NCI-H1436 (cell line): ENCODE measurements at places on chromosomes 16 and 17.

GRCh38 chr16:67987460-67988160, 7.3 kb upstream of the DPEP3 start:
- no peak for DNase-seq

GRCh38 chr16:1097800-1098199, 1.8 kb upstream of the C1QTNF8 start:
- no peak for DNase-seq

GRCh38 chr16:82302042-82302727, 132.2 kb upstream of the MPHOSPH6 start:
- DNase-seq: no peak

GRCh38 chr17:64147110-64148016, 17.4 kb upstream of the ERN1 start:
- DNase-seq: no peak

DNA sequence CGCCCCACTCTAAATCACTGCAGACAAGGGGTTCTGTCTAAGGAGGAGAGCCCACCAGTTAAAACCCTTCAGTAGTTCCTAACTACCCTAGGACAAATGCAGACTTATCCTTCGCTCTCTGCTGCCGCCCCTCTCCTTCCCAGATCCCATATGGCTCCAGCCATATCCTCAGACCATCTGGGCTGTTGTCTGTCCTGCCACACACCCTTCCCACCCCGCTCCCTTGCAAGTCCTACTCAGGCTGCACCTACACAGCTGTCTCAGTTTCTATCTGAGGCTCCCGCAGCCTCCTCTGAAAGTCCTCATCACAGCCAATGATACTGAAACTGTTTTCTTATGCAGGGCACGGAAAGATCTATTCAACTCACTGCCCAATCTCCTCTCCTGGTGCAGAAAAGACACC, 720 bp upstream of the BCKDK start:
- DNase-seq: no peak

- DNase-seq: no peak
Measured at GRCh38 chr17:33218698-33219601, 74.1 kb downstream of the ASIC2 start.

- DNase-seq: no peak
Measured at GRCh38 chr17:3308603-3309002, 10.4 kb upstream of the OR3A1 start.

DNA sequence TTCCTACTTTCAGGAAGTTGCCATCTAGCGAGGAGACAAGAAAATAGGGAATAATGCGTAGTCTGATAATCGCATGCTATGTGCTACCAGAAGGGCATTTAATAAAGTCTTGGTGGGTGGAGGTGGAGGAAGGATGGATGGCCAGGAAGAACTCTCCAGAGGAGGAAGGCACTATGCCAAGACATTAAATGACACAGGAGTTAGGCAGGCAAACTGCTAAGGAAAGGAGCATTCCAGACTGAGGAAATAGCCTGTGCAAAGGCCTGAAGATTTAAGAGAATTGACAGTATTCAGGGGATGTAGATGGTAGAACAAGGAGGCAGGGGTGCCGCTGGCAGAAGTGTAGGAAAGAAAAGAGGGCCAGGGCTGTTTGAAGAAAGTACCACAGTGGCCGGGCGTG, 19.3 kb upstream of the ARHGAP44 start:
- DNase-seq: no peak

- no peak for DNase-seq
Measured at GRCh38 chr17:82687871-82688270, 10.6 kb downstream of the RAB40B start.

DNA sequence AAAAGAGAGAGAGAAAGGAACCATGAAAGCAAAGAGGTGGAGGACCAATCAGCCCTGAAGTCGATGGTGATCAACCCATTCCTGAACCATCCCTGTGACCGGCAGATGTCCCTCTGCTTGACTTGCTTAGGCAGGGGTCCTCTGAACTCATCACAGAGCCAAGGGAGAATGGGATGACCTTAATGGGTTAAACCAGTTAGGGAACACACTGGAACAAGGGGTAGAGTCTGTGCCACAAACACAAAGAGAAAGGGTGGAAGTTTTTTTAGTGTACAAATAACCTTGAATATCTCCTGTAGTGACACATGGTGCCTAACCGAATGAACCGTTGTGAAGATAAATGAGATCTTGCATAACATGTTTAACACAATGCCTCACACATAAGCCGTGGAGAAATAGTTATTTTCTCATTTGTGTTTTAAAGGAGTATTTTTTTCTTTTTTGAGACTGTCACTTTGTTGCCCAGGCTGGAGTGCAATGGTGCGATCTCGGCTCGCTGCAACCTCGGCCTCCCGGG, 11.2 kb downstream of the NAA60 start:
- DNase-seq: no peak

GRCh38 chr16:65004570-65004969, 117.3 kb downstream of the CDH11 start:
- DNase-seq: no peak

DNA sequence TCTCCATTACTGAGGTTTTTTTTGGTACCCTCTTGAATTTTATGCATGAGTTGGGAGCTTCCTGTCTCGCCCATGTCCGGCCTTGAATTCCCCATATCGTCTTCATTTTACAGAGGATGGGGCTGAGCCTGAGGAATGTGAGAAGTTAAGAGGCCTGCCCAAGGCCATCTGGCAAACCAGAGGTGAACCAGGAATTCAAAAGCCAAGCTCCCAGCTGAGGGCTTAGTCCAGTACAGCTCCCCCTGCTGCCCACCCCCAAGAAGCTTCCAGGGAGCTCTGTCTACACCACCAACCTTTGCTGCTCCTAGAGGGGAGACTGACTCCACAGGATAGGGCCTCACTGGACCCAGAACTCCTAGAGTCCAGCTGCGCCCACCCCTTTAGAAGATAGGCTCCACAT, 20.7 kb upstream of the C16orf78 start:
- DNase-seq: no peak

- DNase-seq: peak; percentile 74
Measured at GRCh38 chr17:19867329-19868078, at the start of gene ULK2. Gene ULK2 (minus strand): TSS chr17:19867936. CDS start chr17:19867417, 519 bp downstream.

DNA sequence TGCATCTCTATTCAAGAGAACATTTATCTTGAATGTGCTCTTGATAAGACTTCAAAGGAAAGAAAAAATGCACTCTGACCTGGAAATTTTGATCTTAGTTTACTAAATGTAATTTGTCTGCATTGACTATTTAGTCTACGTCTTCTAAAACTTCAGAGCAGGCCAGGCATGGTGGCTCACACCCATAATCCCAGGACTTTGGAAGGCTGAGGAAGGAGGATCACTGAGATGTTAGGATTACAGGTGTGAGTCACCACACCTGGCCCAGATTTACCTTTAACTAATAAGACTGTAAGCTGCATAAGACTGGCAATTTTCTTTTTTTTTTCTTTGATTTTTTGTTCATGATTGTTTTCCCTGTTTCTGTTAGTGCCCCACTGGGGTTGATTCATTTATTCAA, 18.8 kb upstream of the CIITA start:
- DNase-seq: no peak

DNA sequence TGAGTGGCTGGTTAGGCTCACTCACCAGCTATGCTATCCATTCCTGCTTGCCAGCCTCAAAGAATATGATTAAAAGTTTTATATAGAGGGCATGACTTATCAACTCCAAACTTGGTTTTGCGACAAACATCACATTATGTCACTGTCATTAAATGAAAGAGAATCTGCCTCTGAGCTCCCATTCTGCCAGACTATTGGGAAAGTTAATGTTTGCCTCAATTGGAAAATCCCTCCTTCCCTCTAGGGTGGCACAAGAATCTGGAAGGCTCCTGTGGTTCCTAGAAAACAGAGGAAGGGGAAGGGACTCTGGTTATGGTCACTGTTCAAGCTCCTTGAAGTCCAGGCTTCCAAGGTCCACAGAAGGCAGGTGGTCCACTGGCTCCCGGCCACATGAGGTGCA, 50.5 kb upstream of the TEX2 start:
- no peak for DNase-seq

GRCh38 chr16:85960486-85961046, 61.6 kb downstream of the IRF8 start:
- DNase-seq: no peak

- no peak for DNase-seq
Measured at GRCh38 chr17:49460401-49460800, 34.7 kb upstream of the NGFR start.

- DNase-seq: peak; percentile 81
Measured at GRCh38 chr17:18158022-18158600, 25.5 kb upstream of the ALKBH5 start.

- no peak for DNase-seq
Measured at GRCh38 chr16:24085666-24086065, 170.5 kb upstream of the CACNG3 start.

- DNase-seq: no peak
Measured at GRCh38 chr17:33178681-33179080, 114.4 kb downstream of the ASIC2 start.

DNA sequence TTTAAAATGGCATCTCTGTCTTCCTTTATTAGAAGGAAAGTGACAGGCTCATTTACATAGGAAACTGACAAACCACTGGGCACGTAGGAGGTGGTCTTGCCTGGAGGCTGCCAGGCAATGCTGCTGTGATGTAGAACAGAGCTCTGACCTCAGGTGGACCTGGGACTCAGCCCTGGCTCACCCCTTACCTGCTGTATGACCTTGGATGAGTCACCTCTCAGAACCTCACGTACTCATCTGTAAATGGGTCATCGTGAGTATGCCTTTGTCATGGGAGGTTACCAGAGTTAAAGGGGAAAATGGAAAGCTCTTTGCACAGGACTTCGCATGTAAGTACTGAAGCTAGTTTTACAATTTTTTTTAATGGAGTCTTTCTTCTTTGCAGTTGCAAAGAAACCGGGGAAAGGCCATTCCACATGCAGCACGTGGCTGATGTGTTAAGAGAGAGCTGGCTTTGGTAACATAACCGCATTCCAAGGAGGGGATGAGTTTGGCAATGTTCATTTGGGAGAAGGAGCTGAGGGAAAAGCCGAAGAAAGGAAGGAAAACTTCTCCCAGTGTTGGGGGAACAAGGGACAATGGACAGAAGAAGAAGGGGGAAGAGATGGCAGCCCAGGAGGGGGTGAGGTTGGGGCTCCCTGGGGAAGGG, 37.4 kb upstream of the LONP2 start:
- no peak for DNase-seq

DNA sequence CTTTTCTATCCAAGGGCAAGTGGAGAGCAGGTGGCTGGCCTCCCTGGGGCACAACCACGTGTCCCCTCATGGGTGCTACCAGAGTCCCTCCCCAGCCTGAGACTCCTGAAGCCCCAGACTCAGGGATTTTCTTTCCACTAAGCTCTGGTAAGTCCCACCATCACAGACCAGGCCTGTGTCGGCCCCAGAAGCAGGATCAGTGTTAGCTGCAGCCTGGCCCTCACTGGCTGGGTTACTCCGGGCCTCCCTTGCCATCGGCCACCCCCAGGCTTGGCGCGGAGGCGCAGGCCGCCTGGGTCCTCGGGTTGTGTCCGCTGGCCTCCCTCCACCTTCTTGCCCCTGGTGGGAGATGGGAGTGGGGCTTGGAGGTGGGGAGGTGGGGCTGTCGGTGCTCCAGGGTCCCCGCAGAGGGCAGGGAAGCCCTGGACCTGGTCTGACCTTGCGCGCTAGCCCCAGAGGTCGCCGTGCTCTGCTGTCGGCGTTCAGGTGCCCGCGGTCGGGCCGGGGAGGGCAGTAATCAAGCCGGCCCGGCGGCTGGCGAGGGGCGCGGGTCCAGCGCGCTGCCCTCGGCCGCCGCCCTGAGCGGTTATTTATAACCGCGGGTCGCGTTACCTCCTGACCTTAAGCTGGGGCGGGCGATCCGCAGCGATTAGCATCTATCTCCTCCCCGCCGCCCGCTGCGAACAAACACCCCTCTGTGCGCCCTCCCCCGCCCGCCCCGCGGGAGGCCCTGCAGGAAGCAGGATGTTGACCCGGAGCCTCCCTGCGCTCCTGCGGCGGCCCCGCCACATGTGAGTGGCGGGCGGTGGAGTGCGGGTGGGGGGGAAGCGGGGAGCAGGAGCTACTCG, 78.1 kb upstream of the TOB1 start:
- peak; percentile 65 for DNase-seq

DNA sequence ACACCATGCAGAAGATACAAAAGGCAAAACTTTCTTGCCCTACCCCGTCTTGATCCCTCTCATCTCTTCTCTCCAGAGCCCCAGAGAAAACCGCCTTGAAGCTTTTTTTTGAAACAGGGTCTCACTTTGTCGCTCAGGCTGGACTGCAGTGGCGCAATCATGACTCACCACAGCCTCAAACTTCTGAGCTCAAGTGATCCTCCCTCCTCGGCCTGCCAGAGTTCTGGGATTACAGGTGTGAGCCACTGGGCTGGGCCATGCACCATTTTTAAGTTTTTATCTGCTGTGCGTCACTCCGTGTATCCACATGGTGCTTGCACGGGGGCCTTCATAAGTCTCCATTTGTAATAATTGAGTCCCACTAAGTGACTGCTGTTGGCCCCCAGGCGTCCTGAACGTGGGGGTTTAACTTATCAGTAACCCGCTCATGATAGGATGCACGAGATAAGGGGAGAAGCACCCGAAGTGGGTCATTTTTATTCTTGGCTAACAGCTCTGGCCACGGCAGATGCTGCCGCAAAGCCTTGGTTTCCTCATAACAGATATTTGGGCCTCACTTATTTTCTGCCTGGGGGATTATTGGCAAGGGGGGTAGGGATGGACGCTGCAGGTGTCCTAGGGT, 8.6 kb downstream of the DNAH17 start:
- no peak for DNase-seq

- DNase-seq: no peak
Measured at GRCh38 chr17:32016231-32016630, 9.0 kb downstream of the LRRC37B start.

GRCh38 chr16:61421111-61421510, 615.1 kb downstream of the CDH8 start:
- no peak for DNase-seq
